Lower lobe of right lung (tissue), 2 donors: ENCODE measurements at places on chromosomes 3 and 15. TPM values are rescaled to one million over a fixed set of nuclear protein-coding genes. Genes with fewer than 3 reads are reported as not detected.

IL5RA gene
- total RNA-seq, result 5.6 TPM

ARMC8 gene
- 45.3 TPM for total RNA-seq

DNA sequence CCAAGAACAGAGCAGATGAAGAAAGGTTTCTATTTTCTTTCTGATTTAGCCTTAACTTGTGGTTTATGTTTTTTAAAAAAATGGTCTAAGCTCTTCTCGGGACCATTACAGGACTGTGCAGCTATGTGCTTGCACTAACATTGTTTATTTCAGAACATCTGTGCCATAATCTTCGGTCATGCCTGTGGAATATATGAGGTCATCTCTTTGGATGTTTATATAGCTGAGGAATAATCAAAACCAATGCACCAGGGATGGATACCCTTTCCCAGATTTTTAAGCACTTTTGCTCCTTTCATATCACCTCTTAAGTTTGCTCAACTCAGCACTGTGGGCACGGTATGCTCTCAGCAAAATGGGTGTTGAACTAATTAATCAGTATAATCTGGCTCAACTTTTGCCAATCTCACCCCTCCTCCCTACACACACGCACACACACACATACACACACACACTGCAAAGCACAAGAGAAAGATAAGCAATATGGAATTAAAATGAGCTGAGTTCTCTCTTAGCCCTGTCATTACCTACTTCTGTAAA is 268.5 kb upstream of the TMC3 start:
- no peak for DNase-seq

GRCh38 chr15:72156928-72157327 is 38.7 kb downstream of the SENP8 start:
- DNase-seq, result no peak
